Fibroblast of the aortic adventitia (primary cell): ENCODE measurements at places on chromosomes 1 and 21. TPM values are rescaled to one million over a fixed set of nuclear protein-coding genes. Genes with fewer than 3 reads are reported as not detected.

Gene BGLAP
- 0.18 TPM in 1 of 2 replicates, not detected in the other for total RNA-seq

Gene CRB1
- total RNA-seq = 0.08 and 0.09 TPM in 2 replicates

Gene OLFML3
- 135 and 212 TPM in 2 replicates for total RNA-seq

Gene VANGL1
- 6.0 and 14.3 TPM in 2 replicates for total RNA-seq

Gene SLC66A1
- 14.8 and 16.9 TPM in 2 replicates for total RNA-seq

Gene GUCA2B
- total RNA-seq = not detected in 2 replicates

Gene TRAF3IP3
- total RNA-seq = 0.65 TPM in 1 of 2 replicates, not detected in the other

Gene KRTAP20-1
- not detected in 2 replicates for total RNA-seq

Gene TAL1
- 0.08 and 0.36 TPM in 2 replicates for total RNA-seq

Gene BRDT
- total RNA-seq = not detected in 2 replicates

Gene PTAFR
- total RNA-seq = under 0.01 and 0.65 TPM in 2 replicates

Gene HSPA6
- 0.45 TPM in 1 of 2 replicates, not detected in the other for total RNA-seq

Gene B3GALT2
- total RNA-seq = 0.18 and 1.2 TPM in 2 replicates

Gene DIPK1A
- total RNA-seq = 17.1 and 19.0 TPM in 2 replicates
